GM12878 (cell line): ENCODE measurements at places on chromosomes 4 and X.

DNA sequence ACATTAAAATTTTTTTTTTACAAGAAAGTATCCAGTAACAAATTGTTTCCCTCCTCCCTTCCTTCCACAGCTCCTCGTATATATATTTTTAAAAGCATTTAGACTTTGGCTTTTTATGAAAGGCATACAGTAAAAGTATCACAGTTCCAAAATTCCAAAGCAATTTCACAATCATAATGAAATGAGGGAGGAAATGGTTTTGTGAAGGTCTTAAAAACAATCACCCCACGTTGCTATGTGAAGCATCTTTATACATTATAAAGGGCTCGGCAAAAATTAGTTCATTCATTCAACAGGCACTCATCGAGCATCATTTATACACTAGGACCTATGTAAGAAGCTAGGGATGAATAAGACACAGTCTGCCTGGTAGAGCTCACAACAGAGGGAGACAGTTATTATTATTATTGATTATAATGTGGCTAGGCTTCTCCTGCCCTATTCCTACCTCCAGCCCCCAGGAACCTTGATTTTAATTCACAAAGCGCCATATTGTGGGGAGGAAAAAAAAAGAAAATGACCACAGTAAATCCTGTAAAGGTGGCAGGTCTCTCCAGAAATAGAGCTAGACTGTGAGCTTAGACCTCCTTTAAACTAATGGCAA lies 239.9 kb downstream of the MAML3 start:
- no peak for DNase-seq

DNA sequence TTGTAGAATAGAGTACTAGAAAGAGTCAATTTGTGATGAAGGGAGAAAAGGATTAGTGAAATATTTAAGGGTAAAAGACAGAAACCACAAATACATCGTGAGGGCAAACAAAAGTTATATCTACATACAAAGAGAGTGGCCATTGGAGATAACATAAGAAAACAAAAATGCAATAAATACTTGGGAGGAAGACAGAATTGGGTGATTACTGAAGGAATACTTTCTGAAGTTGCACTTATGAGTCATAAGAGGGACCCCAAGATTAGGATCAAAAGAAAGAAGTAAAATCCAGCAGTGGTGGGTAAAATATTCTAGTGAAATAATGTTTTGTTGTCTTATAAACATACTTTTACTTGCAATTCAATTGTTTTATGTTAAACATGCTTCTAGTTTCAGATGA lies 53.7 kb downstream of the GLRA3 start:
- no peak for DNase-seq

- no peak for DNase-seq
These were observed 84.3 kb upstream of the PGRMC2 start for GRCh38 chr4:128371876-128372275.

- no peak for DNase-seq
These were observed 15.4 kb downstream of the UBE2A start for GRCh38 chrX:119589810-119590209.

GRCh38 chr4:84681486-84682274 lies 98.8 kb downstream of the CDS1 start:
- no peak for DNase-seq

GRCh38 chr4:95728145-95728544 lies 111.7 kb upstream of the PDHA2 start:
- no peak for DNase-seq

GRCh38 chr4:10605746-10606482 lies 78.7 kb downstream of the CLNK start:
- no peak for DNase-seq

- no peak for DNase-seq
These were observed 33.7 kb downstream of the CD38 start for GRCh38 chr4:15811703-15812337.

- DNase-seq: no peak
These were observed 71.2 kb downstream of the CXCL13 start for GRCh38 chr4:77676842-77677241.

GRCh38 chrX:132738951-132739350 lies 219.5 kb downstream of the HS6ST2 start:
- no peak for DNase-seq
